AG08395 (cell line): ENCODE measurements at places on chromosomes 12 and 14.

DNA sequence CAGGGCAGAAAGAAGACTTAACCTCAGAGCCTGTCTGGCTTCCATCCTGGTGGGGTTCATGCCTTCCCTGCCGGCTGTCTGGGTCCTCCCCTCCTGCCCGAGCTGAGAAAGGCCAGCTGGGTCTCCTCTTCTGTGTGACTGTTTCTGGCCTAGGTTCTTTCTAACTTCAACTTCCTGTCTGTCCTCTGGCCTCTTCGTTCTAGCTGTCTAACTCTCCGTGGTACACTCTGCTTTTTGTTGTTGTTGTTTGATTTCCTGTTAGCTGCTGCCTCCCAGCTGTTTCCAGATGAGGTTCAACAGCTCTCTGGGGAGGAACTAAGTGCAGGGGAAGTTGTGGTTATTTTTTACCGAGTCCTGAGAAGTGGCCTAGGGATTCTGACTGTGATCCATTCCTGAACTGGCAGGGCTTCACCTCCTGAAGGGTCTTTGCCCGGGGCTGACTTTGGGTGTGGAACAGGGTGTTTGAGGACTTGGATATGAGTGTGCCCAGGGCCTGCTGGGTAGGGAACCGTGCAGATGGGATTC is 3.2 kb downstream of the MLXIP start:
- peak; percentile 47 for DNase-seq

GRCh38 chr12:124184456-124184855 is 110.4 kb upstream of the RFLNA start:
- no peak for DNase-seq

DNA sequence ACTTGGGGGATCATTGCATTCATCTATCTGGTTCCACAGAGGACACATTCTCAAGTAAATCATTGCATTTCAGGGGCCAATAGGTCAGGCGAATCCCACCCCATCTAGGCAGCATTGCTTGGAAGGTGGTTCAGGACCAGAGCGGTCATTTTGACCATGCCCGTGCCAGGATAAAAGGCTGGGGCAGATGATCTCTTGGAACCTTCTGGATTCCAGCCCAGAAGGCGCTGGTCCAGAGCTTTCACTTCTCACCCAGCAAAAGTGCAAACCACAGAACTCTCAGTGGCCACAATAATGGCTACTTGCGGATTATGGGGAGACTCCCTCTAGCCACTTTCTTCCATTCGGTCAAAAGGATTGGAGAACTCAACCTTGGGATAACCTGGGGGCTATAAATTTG is 595 bp upstream of the KRT85 start:
- DNase-seq: no peak

GRCh38 chr14:56119201-56119981 is 1.2 kb downstream of the PELI2 start:
- DNase-seq: peak; percentile 34

DNA sequence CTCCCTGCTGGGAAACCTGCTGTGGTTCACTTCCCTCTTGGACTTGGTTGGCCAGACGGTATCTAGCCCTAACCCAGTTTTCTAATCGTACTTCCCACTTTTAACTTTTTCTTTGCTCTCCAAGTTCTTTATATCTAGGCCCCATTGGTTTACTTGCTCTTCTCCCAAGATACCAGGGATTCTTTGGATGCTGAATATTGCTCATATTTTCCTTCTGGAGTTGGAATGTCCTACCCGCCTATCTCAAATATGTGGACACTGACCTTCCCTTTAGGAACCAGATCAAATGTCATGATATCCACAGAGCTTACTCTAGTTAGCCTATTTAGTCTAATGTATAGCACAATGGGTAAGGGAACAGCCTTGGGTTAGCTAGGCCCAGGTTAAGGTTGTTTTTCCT is 228.6 kb downstream of the DACT1 start:
- peak; percentile 16 for DNase-seq

DNA sequence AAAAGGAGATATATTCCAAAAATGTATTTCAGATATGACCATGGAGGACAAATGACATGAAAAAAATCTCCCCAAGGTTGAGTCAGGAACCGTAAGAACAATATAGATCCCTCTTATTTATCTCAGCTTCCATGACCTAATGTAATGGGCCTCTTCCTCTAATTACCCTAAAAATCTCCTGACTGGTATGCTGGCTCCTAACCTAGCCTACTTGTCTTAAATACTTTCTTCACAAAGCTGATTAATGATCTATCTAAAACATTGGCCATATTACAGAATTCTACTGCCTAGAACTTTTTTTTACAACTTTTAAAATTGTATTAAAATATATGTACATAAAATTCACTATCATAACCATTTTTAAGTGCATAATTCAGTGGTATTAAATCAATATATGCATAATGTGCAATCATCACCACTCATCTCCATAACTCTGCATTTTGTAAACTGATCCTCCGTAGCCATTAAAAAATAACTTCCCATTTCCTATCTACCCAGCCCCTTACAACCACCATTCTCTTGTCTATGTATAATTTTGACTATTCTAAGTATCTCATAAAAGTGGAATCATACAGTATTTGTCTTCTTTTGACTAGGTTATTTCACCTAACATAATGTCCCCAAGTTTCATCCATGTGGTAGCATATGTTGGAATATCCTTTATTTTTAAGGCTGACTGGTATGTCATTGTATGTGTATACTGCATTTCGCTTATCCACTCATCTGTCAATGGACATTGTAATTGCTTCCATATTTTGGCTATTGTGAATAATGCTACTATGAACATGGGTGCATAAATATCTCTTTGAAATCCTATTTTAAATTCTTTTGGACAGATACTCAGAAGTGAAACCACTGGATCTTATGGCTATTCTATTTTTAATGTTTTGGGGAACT is 464.6 kb downstream of the ADAMTS20 start:
- DNase-seq: no peak

- DNase-seq: no peak
These were observed 58.8 kb downstream of the APPL2 start for GRCh38 chr12:105177208-105177607.

DNA sequence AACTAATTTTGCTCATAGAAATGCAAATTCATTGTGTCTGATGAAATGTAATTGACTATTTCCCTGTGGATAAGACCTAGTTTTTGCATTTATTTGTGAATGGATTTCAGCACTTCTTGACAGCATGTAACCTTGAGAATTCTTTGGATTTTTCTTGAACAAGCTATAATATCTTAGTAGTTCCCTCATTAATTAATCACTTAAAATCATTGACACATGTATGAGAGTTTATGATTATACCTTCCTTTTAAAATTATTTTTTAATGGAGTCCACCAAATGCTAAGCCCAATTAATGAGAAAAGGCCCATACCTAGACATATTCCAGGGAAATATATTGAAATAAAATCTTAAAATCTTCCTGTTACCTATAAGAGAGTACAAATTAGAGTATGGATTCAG is 16.8 kb downstream of the GLIPR1L2 start:
- no peak for DNase-seq

DNA sequence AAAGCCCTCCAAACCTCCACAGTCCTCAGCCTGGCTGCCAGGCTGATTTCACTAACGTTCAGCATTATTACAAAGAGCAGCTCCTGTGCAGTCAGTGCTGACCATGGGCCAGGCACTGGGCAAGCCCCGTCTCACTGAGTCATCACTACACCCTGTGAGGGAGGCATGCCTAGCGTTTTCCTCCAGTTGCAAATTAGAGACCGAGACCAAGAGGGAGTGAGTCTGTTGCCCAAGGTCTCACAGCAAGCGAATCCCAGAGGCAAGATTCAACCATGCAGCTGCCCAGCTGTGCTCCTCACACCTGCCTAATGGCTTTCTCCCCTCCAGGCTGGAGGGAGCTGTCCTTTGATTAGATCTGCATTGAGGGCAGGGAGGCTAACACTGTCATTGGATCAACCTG is 229.3 kb upstream of the LHX5 start:
- DNase-seq: peak; percentile 72

DNA sequence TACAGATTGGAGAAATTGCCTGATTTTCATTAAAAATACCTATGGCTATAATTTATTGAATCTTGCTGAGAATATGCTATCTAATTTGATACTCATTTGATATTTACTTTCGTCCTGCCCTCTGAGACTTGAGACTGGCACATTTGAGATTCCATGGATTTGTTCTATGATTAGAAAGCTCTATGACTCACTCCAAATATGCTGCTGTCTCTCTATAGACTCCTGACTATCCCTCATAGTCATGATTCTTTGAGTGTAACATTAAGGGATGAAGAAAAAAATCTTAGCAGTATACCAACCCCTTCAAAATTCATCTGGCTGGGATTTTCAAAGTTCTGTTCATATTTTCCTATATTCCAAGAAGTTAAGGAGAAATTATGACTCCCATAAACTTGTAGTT is 191.9 kb downstream of the LRIG3 start:
- DNase-seq: peak; percentile 25

- DNase-seq: no peak
These were observed 40.0 kb upstream of the RHOJ start for GRCh38 chr14:63164108-63164683.

- DNase-seq: peak; percentile 79
These were observed 2.8 kb upstream of the HOXC8 start for GRCh38 chr12:54005853-54006558.

GRCh38 chr12:8817856-8818255 is 4.6 kb upstream of the A2ML1 start:
- DNase-seq: peak; percentile 40

GRCh38 chr12:3354586-3354985 is 136.4 kb upstream of the PRMT8 start:
- DNase-seq: no peak

DNA sequence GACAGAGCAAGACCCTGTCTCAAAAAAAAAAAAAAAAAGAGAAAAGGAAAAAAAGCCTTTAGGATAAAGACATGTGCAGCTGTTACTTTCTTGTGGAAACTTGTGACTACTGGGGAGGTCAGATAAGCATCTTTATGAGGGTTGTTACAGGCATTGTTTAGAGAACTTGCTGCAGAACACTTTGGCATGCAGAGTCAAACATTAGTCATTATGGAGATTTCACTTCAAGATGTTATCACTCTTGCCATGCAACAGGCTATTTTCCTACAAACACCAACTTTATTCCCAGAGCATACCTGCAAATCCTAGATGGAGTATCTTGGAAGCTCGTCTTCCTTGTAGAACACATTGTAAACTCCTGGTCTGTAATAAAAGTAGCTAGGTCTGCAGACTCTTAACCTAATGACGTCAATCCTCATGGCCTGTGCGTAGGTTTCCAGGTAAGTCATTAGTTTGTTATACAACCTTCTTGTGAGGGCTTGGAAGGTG is 36.3 kb upstream of the WDR89 start:
- peak; percentile 37 for DNase-seq

GRCh38 chr14:34439090-34439489 is 22.9 kb downstream of the SPTSSA start:
- no peak for DNase-seq

DNA sequence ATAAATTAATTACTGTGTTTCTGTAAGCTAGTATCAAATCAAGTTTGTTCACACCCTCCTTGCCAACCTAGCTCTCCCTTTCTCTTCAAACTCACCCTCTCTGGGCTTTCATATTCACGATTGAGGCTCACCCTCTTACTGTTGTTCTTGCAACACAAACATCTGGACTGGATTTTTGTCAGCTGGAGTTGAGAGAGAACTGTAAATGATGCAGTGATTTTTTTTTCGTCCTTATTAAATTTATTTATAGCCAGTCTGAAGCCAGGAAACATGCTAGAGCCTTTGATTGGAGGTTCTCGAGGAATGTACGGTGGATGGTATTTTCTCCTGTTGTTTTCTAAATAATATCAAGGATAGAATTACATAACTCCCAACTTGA is 485.1 kb downstream of the ZFP36L1 start:
- peak; percentile 34 for DNase-seq

DNA sequence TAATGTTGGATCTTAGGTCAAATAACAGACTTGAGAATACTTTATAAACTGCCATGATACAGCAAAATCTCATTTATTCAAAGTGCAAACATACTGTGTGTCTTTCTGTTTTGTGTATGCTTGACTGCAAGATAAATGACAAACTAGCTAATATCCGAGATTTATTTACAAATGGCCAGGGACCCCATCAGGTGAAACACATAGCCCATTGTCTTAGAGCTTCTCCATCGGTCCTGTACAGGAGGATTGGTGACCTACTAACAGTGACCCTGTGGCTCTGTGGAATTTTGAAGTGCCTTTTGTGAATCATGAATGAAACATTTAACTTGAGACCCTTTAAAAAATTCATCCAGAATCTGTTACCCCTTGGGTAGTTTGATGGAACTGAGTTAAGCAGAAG is 27.1 kb downstream of the SLC25A29 start:
- DNase-seq: no peak

DNA sequence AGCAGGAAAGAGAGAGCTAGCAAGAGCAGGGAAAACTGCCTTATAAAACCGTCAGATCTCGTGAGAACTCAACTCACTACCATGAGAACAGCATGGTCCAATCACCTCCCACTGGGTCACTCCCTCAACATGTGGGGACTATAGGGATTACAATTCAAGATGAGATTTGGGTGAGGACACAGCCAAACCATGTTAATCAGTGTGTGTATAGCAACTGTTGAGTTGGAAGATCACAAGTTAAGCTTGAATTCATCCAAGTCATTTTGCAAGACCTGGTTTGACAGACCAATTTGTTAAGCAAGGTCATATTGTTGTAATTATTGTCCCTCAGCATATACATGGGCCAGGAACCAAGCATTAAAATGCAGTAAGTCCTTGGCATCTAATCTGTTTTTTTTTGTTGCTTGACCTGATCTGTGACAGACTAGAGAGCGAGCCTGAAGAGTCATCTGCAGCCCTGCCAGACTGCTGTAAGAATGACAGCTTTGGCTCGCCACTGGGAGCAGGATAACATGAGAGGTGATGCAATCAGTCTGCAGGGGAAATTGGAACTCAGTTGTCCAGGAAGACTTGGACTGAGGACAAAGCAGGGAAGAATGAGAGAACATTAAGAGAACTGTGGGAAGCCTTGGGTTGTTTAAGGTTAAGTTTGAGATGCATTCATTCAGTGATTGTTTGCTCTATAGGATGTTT is 297.6 kb upstream of the SEL1L start:
- DNase-seq: no peak

DNA sequence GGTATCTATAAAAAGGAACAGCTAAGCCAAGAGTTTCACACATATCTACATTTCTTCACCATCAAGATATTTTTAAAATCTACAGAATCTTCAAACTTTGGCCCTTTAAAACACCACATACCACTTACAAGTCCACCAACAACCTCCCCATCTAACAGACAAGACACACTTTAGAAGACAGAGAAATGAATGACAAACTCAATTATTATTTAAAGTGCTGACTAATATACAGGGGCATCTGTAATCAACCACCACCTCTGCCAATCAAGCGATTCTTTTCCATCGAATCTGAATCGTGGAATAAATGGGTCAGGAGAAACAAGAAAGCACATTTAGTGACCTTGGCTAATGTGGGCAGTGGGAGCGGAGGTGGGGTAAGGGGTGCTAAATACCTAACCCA is 7.7 kb downstream of the SETD3 start:
- no peak for DNase-seq
